ENCODE measurements at places on chromosomes 11 and 22.

GRCh38 chr11:36077368-36077767 is 133.5 kb downstream of the LDLRAD3 start:
- DNase-seq = no peak

DNA sequence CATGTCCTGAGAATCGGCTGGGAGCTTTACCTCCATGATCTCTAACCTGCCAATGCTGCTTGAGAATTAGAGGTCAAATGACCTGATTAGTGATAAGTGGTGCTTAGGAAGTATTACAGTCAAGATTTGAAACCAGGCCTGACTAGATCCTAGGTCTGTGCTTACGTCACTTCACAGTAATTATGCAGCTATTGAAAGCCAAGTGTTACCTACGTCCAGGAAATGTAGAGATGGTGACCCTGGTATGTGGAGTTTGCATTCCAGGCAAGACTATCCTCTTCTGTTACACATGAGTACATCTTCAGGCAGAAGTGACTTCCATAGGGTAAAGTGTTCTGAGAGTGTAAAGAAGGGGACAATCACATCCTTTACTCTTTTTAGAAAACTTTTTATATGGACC is 530.4 kb upstream of the TENM4 start:
- DNase-seq = no peak

GRCh38 chr11:29124470-29124869 is 892.4 kb downstream of the KCNA4 start:
- no peak for DNase-seq

DNA sequence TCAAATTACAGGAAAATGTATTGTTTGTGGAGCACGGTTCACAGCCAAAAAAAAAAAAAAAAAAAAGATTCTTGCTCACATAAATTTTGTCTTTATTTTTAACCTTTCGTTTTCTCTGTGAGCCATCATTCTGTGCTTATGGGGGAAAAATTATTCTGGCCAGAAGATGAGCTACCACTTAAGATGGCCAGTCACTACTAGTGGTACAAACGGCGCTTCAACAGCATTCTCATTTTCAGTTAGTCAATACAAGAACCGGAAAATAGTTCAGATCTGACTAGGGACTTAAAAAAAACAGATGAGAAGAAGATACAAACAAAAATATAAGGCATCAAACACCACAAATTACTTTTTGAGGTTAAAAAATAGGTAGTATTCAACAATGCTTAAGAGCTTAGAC is 158.6 kb upstream of the CNTN5 start:
- no peak for DNase-seq

DNA sequence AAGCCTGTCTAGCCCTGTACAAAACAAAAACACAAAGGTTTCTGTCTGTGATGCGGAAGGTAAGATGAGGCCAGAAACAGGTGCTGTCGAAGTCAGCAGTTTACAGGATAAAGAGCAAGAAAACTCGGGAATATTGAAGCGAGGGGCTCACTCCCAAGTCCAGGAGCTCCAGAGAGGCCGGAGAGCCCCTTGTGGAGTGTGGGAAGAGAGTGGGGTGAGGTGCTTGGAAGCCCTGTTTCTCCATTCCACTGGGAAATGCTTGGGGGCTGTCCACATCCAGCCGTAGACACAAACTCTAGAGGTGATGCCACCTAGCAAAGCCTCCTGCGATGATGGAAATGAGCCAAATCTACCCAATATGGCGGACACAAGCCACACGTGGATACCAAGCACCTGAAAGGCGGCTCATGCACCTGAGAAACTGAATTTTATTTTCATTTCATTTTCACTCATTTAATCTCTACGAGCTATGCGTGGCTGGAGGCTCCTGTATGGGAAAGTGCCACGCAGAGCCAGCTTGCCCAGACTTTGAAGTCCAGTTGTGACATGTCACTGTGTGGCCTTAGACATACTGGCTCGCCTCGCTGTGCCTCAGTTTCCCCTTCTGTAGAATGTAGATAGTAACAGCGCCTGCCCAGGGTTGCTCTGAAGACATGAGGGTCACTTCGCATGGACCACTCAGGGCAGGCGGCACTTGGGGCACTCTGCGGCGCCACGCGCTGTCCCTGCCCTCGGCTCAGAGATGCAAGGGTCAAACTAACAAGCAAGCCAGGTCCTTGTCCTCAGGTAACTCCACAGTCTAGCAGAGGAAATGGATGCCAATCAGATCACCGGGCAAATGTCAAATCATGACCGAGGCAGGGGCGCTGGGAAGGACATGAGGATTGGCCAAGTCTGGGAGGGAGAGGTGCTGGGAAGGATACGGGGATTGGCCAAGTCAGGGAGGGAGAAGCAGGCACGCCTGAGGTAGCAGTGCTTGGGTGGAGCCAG is 684.7 kb downstream of the TBC1D22A start:
- DNase-seq = no peak

GRCh38 chr11:34444428-34444827 is 5.7 kb downstream of the CAT start:
- DNase-seq = no peak

DNA sequence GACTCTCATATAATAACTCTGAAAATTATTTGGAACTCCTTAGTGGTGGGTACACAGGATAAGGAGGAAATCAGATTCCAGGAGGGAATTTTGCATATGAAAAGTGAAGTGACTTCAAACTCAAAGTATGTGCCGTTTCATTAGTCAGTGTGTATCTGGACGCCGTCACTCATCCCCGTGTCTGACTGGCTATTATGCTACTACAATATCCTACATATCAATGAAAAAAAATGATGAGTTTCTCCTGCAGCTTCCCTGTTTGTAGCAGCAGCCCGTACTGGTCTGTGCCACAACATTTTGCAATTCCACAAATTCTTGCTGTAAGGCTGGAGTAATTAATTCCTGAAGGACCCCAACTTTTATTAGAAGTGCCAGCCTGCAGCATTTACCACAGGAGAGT is 16.5 kb downstream of the WT1 start:
- DNase-seq = no peak

DNA sequence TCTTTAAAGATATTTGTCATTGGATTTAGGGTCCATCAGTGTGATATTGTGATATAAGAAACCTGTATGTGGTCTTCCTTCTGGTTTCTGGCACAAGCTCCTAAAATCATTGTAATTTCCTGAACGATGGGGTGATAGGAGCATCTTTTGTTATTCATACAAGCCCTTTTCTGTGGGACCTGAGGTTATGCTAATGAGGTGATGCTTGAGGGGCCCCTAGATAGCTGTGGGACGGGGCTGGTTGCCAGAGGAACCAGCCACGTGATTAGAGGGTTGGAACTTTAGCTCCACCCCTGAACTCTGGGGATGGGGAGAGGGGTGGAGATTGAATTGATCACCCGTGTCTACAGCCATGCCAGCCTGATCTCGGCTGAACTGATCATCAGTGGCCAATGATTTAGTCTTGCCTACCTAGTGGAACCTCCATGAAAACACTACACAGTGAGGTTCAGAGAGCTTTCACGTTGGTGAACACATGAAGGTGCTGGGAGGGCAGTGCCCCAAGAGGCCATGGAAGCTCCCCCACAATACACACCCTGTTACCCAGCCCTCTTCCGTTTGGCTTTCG is 62.8 kb downstream of the BCR start:
- no peak for DNase-seq

- DNase-seq = no peak
Measured at GRCh38 chr11:131851964-131852755, 481.7 kb downstream of the NTM start.

DNA sequence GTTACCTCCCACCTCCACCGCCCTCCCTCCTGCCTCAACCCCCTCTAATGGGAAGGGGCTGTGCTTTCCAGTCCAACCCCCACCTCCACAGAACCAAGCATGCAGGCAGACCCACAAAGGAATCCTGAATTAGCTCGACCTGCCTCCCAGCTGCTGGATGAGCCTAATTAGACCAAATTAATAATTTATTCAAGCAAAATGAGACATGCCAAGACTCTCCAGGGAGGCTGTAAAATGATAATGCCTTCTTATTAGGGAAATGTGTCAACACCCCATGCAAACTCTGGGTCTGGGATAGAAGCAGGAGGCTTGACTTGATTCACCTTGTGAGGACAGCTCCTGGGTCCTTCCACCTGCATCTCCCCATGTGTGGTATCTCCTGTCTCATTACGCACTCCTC is 59.4 kb upstream of the HMGXB4 start:
- no peak for DNase-seq

DNA sequence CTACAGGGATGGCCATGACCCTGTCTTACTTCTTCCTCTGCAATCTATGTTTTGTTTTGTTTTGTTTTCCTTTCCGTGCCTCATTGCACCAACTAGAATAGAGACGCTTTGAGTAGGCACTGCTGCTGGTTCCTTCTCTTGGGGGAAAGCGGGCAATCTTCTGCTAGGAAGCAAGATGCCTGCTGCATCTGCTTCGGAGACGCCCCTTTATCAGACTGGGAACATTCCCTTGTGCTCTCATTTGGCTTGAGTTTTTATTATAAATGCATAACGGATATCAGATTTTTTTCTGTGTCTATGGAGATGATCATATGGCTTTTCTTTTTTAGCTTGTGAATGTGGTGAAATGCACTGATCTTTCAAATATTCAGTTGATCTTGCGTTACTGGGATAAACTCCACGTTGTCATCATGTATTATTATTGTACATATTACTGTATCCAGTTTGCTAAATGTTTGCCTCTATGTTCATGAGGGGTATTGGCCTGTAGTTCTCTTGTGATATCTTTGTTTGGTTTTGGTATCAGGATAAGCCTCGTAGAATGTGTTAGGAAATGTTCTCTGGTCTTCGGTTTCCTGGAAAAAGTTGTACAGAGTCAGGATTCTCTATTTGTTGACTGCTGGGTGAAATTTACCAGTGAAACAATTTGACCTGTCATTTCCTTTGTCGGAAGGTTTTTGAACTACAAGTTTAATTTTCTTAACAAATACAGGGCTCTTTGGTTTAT is 23.4 kb upstream of the KRTAP5-6 start:
- no peak for DNase-seq

- DNase-seq = no peak
Measured at GRCh38 chr22:34993548-34993947, 72.4 kb upstream of the ISX start.

Data from dorsolateral prefrontal cortex (tissue), 122 donors.